ENCODE measurements at places on chromosomes 4 and X.

DNA sequence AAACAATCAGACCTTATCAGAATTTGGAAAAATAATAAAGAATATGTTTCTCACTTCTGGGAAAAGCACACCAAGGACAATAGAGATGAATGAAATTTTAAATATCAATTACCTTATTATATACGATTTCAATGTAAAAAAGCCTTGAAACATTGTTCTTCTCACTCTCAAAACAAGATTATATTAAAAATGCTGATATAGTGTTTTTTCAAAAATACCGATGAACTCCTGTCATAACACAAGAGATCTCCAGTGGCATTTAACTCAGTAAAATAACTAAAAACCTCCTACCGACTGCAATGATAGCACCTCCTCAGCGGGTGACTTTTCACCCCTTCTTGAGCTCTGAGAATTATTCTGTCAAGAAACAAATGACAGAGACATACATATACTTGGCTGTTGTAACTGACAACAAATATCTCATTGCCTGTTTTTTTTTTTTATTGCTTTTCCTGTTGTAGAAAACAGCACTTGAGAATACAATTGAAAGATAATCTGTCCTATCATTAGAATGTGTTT is 1237.3 kb downstream of the C4orf33 start:
- no peak for DNase-seq

DNA sequence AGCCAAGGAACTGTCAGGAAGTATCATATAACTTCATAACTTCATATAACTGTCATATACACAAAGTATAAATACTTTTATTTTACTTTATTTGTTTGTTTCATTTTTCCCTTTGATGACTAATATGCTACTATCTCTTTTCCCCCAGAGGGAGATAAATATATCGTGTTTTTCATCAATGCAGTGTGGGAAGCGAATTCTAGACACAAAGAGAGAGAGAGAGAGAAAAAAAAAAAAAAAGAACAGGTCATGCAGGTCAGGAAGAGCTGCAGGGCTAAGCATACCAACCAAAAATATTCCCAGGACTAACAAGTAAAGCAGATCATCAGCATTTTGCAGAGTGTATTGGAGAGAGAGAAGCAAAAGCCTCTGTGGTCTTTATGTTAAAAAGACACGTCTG is 1849.2 kb downstream of the STIM2 start:
- no peak for DNase-seq

DNA sequence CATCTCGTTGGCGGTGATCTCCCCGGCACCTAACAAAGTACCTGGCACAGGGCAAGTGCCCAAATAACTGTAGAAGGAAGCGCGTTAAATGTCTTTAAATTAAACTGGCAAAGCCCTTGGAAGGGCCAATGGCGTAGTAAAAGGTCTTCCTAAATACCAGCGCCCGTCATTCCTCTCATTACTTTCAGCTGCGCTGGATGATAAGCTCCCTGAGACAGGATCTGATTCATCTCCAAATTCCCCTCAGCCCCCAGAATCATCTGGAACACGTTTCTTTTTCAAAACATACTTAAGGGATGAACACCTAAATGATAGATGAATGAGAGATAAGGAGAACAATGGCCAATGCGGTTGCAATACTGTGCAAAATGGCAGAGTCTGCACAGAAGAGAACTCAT is 95.1 kb downstream of the AFAP1 start:
- DNase-seq = no peak

DNA sequence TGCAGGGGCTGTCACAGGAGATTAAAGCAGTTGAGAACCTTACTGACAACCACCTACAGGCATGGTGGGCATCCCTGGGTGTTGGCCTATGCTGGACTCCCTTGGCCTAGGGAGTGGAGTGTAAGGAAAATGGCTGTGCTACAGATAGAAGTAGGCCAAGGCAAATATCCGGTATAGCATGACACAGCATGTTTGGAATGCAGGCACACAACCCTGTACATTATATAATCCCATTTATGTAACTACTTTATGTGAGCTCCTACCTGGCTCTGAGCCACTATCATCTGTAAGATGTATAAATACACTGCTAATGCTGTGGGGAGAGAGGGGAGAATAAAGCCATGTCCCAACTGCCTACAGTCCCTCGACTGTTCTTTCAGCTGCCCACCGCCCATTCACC is 38.7 kb upstream of the KCTD8 start:
- no peak for DNase-seq

GRCh38 chr4:92618968-92619367 is 315.2 kb downstream of the GRID2 start:
- DNase-seq = no peak

DNA sequence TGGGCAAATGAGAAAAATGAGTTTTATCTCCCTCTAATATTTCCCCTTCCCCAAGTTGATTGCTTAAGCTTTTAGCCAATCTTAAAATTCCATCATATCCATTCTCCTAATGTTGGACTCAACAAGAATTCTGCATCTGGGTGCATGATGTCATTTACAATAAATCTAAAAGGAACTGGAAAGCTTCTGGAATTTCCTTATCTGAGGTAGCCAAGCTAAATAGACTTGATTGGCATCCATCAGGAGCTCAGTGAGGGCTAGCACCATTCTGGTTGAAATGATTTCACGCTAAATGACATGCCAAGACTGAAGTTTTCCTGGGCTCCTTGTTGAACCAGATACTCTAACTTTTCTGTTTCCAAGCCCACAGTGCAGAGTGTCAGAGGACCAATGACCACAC is 110.3 kb upstream of the SCML1 start:
- DNase-seq = no peak

- no peak for DNase-seq
Measured at GRCh38 chrX:109347632-109348031, 134.3 kb downstream of the GUCY2F start.

GRCh38 chr4:7949759-7950158 is 10.1 kb upstream of the AFAP1 start:
- DNase-seq = no peak

DNA sequence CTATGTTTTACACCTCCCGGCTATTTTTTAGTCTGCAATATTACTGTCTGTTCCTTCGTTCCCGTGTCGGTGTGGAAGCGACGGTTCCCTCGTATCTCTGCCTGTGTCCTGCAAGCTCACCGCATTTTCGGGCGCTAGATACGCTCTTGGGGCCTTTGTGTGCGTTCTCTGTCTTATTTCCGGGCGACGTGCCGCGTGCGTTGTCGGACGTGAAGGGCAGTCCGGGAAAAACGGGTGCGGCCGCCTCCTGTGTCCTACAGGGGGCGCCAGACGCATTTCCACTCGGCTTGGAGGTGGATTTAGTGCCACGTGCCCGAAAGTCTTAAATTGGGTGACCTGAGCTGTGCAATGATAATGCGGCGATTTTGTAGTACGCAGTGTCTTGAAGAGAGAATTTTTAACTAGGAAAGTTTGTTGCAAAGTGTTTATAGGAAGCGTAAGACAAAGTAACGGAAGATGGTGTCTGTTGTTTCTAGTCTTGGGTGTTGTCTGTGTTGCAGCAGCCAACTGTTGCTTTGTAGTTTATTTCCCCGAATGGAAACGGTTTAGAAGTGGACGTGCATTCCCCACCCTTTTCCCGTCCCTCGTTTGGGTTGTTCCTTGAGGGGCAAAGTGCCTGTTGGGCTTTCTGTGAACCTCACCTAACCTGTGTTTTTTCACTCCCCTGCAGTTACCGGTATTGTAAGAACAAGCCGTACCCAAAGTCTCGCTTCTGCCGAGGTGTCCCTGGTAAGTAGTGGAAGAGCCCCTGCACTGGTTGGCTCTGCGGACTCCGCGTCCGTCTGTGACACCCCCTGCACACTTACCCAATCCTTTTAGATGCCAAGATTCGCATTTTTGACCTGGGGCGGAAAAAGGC is 720 bp downstream of the RPL10 start:
- DNase-seq = peak; percentile 72

GRCh38 chr4:138450546-138451275 is 208.6 kb upstream of the SLC7A11 start:
- no peak for DNase-seq

- no peak for DNase-seq
Measured at GRCh38 chrX:153924149-153924861, 1.8 kb downstream of the ARHGAP4 start.

DNA sequence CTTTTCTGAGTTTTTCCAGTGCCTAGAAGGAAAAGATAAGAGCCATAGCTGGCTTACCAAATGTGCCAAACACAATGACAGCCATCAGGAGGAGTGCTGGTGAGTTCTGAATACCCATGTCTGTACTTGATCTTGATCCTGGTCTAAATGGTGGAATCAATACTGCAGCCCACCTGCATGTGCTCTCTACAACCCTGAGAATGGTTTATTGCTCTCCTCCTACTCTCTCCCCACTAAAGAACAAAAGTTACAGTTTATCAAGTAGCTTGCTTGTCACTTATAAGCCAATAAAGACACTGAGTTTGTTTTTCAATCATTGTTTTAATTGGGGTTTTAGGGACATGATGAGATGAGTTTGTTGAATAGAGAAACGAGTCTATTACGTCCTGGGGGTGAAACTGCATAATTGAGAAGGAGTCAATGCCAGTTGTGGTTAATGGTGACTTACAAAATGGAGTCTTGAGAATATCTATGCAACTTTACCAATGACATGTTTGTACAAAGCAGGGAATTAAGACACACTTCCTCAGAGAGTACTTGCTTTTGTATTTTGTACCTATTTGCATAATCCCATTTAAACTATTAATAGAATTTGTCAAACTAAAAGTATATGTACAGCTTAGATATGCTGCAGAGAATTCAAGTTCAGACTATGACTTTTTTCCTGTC is 20.8 kb upstream of the CXCL3 start:
- no peak for DNase-seq

DNA sequence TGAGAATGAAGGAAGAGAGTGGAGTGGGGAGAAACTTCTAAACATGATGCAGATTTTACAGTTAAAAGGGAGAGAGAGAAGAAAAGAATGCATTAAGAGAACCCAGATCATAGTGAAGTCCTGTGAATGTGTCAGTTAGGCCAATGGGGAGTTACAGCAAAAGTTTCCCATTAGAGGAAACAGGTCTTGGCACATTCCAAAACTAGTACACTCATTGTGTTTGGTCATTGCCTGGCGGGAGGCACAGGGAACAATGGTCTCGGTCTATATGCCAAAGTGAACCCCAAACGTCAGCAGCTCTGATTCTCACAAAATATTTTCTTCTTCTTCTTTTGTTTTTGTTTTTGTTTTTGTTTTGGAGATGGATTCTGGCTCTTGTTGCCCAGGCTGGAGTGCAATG is 284.5 kb upstream of the CTSO start:
- no peak for DNase-seq

DNA sequence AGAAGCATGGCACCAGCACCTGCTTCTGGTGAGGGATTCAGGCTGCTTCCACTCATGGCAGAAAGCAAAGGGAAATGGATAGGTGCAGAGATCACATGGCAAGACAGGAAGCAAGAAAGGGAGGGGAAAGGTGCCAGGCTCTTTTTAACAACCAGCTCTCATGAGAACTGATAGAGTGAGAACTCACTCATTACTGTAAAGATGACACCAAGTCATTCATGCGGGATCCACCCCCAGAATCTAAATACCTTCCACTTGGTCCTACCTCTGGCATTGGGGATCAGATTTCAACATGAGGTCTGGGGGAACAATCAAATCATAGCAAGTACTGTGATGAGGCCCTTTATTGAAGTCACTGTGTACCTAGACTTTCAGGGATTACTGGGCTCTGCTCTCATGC is 72.0 kb upstream of the PRDM5 start:
- no peak for DNase-seq

- DNase-seq = no peak
Measured at GRCh38 chr4:110869862-110870572, 247.1 kb upstream of the PITX2 start.

Data from WTC11 (cell line).